ENCODE measurements at places on chromosomes 7 and 10.

DNA sequence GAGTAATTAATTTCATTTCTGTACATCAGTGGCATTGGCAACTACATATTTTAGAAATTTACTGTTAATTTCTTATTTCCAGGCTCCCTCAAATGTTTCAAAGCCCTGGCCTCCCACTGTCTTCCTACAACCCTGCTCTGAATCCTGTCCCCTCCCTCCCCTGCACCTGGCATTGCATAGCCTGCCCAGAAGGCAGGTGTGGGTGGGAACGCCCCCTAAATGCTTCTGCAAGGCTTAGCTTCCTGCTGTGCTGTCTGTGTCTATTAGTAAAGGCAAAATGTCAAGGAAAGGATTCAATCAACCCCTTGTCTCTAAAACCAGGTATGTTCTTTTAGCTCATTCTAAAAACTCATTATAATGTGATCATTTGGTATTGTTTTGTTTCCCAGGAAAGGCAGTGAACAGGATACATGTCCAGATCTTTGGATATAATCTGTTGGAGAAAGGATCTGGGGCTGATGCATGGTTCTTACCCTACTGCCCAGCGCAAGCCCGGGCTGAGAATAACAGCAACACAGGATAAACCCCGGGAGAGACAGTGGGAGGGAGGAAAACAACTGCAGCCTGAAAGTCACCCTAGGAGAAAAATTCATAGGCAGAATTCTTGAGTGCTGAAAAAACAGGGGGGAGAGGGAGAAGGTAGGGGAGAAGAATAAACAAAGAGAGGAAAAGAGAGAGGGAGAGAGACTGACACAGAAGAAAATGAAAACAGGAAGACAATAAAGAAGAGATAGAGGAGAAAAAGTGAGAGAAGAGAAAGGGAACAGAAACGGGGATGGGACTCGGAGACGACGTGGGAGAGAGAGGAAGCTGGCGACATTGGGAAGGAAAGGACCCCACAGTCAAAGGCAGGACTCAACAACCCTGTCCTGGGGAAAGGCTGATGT, 589 bp downstream of the ZNF488 start:
- DNase-seq, result no peak

DNA sequence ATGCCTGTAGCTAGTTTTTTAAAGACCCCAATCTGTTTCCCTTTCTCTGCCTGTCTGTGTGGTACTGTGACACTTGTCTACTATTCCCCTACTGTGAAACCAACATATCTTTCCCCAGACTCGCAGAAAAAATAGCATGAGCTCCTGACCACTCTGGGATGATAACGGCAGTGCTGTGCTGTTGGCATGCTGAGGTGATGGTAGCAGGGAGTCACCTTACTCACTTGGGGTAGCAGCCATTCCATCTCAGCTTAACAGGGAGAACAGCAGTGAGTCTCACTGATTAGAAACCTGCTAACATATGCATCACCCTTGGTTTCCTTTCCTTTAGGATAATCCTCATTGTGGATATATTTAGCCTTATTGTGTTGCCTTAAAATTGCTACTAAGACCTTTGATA, 469.6 kb upstream of the FZD8 start:
- no peak for DNase-seq

DNA sequence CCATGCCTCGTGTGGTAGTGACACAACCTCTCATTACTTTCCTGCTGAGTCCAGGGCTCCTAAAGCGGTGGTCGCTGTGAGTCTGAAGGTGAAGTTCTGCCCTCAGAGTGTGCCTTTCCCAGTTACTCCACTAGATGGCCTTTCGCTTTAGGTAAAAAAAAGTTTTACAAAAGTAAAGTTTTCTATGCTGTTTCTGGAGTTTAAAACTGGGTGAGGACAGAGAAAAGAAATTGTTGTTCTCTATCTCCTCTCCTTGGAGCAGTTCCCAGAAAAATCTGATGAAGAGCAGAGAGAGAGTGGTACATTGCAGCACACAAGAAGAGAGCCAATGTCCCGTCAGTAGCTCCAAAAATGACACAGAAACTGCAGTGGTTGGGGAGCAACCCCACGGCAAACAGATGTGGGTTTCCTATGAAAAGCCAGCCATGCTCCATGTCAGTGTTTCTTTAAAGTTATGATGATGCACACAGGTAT, 257.1 kb downstream of the GLI3 start:
- DNase-seq, result no peak

DNA sequence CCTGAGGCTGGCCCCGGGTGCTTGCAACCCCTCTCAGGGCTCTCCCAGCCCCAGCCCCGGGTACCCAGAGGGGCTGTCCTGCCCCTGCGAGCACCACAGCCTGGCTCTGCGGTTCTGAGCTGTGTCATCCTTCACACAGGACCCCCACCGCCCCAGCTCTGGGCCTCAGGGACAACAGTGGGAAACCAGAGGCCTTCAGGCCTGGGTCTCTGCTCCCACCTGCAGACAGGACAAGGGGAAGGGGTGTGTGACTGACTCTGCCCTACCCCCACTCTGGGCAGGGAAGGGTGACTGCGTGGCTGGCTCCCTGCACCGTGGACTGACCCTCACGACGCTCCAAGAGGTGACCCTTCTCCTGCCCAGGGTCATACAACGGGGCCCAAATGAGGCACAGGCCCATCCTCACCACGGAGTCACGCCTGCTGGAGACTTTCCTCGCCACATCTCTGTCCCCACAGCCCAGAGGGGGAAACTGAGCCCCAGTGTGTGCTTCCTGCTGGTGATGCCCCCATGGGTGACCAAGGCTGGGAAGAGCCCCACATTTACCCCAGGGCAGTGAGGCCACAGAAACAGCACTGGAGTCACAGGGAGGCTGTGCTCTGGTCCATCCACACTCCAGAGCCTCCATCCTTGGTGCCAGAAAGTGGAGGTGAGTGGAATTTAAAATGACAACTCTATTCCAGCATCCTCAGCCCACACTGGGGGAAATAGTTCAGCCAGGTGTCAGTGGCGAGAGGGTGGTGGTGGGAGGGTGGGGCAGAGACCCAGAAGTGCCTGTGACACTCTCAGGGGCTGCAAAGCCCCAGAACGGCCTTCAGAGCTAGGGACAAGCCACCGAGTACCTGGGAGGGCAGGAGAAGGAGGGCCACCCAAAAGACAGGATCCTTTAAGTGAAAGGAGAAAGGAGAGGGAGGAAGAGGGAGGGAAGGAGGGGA, 13.6 kb downstream of the CAMK2B start:
- no peak for DNase-seq

- no peak for DNase-seq
These were observed 179.9 kb downstream of the SFMBT2 start for GRCh38 chr10:7230951-7231350.

- DNase-seq, result no peak
These were observed 31.7 kb downstream of the ITPRID1 start for GRCh38 chr7:31545549-31545948.

- no peak for DNase-seq
These were observed 102.2 kb downstream of the TCF7L2 start for GRCh38 chr10:113052076-113052830.

- DNase-seq, result no peak
These were observed 8.0 kb downstream of the GET4 start for GRCh38 chr7:884191-885003.

DNA sequence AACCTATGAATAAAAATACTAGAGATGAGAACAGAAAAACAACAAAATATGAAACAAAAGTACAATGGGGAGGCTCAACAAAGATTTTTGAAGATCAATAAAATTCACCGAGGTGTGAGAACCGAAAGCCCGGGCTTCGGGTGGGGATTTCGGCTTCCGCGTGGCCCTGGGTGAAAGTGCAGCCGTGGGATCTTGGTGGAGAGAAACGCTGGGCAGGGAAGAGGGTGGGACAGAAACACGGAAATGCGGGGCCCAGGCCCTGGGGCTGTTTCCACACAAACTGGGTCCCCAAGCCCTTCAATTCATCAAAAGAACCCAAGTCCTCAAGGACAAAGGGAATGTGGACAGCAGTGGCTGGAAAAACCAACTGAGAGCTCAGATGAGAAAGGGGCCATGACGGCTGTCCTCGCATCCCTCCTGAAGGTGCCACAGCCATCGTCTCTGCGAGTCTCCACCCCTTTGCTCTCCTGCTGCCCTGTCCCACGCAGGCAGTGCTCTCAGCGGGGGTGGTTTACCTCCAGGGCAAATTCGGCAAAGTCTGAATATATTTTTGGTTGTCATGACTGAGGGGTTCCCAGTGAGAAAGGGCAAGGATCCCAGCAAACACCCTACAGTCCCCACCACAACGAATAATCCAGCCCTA, 19.7 kb downstream of the FOXL3 start:
- no peak for DNase-seq

DNA sequence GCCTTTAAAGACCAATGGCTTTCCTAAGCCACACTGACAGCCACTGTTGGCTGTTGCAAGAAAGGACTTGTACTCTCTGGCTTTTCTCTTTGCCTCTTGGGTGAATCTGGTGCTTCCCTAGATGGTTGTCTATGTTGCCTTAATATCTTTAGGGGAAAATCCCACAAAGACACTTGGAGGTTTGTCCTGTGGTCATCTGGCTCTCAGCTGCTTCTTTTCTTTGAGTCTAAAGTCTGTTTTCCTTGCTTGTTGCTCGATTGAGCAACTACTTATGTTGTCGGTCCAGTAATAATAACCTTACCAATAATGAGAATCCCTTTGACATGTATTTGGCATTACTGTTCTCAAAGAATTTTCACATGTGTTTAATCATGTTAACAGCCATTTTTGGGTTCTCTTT, 537.6 kb downstream of the LRMDA start:
- DNase-seq, result no peak

DNA sequence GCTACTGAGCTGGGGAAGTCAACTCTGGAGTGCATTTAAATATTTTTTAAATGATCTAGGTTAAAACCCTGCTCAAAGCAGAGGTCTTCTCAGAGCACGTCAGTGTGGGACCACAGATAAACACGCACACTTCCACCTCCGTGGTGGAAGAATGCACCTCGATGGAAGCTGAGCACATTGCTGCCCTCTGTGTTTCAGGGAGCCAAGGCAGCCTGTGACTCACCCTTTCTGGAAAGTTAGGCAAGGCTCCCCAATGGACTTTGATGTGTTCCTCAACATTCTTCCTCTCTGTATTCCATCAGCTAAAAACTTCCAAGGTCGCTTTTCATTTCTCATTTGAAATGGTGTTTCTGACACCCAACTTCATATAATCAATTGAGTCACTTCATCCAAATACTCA, 170.8 kb upstream of the KMT2E start:
- no peak for DNase-seq

DNA sequence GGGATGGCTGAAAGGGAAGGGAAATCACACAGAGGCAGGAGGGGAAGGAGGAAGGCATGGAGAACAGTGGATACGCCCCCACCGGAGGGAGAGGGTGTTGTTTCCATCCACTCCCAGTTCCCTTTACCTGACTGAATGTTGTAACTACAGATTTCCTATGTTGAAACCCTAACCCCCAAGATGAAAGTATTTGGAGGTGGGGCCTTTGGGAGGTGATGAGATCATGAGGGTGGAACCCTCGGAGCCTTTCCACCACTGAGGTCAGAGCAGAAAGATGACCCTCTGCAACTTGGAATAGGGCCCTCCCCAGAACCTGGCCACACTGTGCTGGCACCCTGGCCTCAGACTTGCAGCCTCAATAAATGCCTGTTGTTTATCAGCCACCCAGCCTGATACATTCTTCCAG, 48.6 kb upstream of the CNPY1 start:
- DNase-seq, result no peak

GRCh38 chr10:93554760-93555432, 11.6 kb upstream of the FFAR4 start:
- no peak for DNase-seq

DNA sequence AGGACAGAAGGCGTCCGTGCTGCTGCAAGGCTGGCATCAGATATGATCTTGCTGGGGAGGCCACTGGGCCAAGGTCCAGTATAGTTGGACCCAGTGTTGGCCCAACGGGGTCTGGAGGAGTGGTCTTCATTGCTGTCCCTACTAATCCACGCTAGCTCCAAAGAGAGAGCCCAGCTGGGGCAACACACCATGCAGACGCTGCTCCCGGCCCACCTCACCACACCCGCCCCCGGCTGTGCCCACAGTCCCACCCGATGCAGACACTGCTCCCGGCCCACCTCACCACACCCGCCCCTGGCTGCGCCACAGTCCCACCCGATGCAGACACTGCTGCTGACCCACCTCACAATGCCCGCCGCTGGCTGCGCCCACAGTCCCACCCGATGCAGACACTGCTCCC, 121.5 kb downstream of the VIPR2 start:
- no peak for DNase-seq

GRCh38 chr7:867001-867405, 9.4 kb upstream of the GET4 start:
- no peak for DNase-seq

DNA sequence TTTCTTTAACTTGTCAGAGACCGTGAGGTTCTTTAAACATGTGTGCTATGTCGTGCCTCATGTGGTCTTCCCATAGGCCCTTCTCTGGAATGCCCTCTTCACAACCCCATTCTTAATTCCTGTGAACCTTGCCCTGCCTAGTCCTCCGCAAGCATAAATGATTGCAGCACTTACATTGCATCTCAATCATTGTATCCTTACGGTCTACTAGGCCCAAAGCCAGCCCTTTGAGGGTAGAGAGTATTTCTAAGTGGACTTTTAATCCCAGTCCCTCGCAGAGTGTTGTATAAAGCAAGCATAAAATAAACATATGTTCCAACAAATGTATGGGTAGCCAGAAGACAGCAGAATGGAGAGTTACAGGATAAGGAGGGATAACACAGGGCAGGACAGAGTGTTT, 92.1 kb upstream of the FAM133B start:
- DNase-seq, result no peak

- DNase-seq, result no peak
These were observed 143.2 kb downstream of the SH3PXD2A start for GRCh38 chr10:103712146-103712545.

DNA sequence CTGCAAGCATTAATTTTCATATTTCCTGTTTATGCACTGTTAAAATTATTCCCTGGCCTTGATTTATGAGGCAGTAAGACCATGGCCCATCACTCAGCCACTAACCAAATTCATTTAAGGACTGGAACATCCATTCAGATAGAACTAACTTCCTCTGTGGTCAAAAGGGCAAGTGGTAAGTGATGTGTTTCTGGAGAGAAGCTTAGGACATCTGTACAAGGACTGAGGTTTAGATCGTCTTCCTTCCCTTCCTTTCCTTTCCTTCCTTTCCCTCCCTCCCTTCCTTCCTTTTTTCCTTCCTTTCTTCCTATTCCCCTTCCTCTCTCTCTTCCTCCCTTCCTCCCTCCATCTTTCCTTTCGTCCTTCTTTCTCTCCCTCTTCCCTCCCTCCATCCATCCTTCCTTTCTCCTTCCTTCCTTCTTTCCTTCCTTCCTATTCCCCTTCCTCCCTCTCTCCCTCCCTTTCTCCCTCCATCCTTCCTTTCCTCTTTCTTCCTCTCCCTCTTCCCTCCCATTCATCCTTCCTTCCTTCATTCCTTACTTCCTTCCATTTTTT, 1019.4 kb downstream of the TYW1 start:
- no peak for DNase-seq

- no peak for DNase-seq
These were observed 230.1 kb downstream of the CALN1 start for GRCh38 chr7:72182036-72182435.

DNA sequence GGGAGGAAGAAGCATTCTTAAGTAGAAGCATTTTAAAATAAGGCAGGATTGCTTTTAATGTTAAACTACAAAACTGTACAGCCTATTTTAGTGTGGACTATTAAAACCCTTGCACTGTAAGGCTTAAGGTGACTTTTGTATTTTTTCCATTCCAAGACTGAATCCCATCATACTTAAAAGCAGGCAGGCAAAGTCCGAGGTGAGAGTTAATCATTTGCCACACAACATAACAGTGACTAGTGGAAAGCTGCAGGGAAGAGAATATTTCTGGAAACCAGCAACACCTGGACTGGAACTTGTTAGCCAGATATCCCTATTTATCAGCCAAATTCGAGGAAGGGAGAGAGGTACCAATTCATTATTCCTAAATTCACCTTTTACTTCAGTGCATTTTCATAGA, 3.5 kb downstream of the PRR15 start:
- DNase-seq, result no peak
